ENCODE measurements at places on chromosomes 2 and 18.

GRCh38 chr18:49898421-49898820 lies 85.1 kb upstream of the ACAA2 start:
- peak; percentile 86 for DNase-seq

DNA sequence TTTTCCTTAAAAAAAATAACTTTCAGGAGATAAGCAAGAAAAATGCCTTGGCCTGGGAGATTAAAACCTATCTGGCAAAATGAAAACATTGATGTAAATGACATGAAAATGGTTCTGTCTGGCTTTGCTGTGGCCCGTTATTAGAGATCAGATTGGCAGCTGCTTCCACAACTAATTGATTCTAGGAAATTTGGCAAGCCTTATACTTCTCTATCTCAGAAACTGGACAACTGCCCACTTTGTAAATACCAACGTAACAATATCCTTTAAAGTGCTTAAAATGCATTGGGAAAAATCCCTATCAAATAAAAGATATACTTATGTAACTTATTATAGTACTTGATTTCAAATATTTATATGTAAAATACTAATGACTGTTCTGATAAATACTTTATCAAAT lies 14.2 kb upstream of the SKA1 start:
- DNase-seq = no peak

DNA sequence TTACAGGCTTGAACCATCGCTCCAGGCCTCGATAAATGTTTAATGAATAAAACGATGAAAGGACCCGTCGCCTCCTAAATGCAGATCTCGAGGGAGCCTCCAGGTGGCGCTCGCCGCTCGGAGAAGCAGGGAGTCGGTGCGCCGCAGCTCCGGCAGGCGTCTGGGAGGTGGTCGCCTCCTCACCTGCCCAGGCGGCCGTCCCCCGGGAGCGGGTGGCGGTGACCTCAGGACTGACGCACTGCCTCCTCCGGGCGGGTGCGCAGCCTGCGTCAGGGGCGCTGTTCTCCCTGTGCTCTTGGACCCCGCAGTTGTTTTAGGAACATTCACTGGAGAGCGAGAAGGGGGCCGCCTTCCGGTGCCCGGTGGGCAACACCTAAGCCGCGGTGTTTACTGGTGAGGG lies 38.6 kb upstream of the POLE4 start:
- peak; percentile 67 for DNase-seq

- no peak for DNase-seq
These were observed 34.7 kb downstream of the ST3GAL5 start for GRCh38 chr2:85854166-85854509.

DNA sequence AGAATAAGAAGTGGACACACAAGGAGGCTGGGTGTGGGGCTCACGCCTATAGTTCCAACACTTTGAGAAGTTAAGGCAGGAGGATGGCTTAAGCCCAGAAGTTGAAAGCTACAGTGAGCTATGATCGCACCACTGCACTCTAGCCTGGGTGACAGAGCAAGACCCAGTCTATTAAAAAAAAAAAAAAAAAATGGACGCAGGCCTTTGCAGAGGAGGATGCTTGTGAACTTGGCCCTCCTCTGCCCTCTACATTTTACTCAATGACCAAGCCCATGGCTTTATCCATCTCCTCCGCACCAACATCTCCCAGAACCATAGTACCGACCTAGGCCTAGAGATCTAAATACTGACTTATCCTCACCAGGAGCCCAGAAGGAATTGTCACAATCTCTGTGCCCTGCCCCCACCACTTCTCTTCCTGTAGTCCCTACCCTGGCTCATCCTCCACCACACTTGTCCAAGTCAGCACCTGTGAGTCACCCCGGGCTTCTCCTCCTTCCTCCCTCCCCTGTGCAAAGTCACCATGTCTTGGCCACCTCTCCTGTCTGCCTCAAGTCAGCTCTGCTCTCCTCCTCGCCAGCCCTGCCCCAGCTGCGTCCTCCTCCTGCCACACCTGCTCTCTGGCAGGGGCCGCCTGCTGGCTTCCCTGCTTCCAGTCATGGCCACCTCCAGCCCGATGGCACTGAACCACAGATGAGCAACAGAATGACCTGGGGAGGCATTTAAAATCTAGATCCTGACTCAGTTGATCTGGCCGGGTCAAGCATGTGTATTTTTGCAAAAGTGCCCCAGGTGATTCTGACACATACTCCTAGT lies 35.8 kb upstream of the ASPRV1 start:
- DNase-seq = no peak

DNA sequence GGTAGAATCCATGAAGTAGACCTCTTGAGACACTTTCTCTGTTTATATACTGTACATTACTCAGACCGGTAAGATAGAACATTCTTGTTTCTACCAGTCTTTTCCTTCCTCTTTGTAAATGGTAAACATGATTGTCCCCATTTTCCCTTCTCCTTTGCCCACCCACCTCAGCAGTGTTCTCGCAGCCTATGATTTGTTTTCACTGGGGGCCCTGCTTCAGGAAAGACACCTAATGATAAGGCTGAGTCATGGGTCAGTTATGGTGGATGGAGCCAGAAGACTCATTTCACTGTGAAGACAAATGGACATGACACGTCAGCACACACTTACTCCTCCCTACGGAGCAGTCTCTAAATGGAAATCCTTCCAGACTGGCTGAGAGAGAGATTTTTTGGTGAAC lies 23.7 kb downstream of the CENPO start:
- no peak for DNase-seq

DNA sequence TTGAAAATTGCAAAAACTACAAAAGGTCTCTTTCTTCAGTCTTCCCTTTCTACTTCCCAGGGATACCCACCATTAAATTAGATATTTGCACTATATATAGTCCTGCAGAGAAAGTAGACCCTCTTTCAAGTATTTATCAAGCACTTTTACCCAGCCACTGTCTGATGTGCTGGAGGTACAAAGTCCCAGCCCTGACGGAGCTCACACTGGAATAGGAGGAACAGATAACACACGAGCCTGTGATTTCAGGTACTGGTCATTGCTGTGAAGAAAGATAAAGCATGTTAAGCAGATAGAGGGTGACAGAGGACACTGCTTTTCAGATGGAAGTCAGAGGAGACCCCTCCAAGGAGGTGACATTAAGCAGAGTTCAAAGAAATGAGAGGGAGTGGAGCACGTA lies 19.6 kb downstream of the SEC11C start:
- DNase-seq = no peak

DNA sequence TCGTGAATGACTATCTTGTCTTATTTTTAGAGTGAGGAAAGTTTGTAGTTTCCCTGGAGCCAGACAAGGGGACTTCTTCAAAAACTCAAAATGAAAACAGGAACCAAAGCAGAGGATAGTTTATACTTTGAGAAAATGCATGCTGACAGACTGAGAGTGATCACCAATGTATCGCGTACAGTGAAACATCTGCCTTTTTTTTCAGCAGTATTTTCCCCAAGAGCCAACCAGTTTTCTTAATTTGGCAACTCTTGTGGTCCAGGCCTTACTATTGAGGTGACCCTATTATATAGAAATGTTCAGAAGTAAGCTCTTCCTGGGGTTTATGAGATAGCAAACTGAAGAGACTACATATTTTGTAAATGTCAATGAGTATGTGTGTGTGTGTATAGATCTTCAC lies 153.7 kb upstream of the VRK2 start:
- DNase-seq = no peak

All from neuronal stem cell (in vitro differentiated cells).